Inflammatory macrophage (primary cell): ENCODE measurements at places on chromosomes 5 and 9.

DNA sequence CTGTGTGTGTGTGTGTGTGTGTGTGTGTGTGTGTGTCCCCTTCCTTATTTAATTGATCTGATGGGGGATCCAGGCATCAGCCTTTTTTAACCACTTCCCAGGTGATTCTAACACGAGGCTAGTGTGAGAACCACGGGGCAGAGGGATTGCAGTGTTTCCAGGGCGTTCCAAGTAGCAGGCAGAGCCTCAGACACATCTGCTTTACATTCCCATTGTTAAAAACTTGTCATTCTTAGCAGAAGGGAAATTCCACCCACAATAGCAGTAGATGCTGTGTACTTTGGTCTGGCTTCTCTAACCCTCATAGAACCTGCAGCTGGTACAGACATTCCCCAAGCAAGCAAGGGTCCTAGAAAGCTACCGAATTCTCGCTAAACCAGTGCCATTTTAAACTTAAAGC lies 81.9 kb upstream of the SLC30A5 start:
- DNase-seq = no peak

DNA sequence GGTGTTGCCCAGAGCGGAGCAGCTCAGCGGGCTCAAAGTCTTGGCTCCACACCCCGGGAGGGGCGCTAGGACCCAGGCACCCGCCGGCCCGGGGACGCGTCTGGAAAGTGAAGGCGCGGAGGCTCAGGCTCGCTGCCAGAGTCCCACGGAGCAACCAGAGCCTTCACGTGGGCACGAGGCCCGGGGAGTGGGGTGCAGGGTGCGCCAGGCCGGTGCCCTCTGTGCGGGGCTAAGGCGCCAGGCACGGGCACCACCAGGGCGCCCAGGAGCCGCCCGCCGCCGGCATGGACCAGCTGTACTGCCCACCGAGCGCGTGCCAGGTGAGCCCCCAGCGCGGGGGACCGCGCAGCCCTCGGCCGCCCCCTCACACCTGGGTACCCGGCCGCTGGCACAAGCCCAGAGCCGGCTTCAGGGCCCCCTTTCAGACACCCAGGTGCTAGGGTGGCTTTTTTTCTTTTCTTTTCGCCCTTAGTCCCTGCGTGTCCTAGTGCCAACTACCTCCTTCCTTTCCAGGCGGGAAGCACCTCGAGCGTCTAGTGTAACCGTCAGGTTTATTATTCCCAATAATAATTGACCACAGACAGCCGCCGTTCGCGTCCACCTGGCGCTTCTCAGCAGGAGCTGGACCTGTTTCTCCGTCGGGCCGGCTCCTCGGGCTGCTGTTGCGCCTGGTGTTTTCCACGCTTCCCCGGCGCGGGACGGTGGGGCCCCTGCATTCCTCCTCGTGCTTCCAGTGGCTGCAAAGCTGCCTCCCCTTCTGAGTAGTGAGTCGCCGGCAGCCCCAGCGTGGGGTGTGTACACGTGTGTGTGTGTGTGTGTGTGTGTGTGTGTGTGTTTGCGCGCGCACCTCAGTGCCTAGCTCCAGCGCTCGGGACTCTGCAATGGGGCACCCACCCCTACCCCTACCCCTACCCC lies 30.1 kb upstream of the PDE8B start:
- no peak for DNase-seq

DNA sequence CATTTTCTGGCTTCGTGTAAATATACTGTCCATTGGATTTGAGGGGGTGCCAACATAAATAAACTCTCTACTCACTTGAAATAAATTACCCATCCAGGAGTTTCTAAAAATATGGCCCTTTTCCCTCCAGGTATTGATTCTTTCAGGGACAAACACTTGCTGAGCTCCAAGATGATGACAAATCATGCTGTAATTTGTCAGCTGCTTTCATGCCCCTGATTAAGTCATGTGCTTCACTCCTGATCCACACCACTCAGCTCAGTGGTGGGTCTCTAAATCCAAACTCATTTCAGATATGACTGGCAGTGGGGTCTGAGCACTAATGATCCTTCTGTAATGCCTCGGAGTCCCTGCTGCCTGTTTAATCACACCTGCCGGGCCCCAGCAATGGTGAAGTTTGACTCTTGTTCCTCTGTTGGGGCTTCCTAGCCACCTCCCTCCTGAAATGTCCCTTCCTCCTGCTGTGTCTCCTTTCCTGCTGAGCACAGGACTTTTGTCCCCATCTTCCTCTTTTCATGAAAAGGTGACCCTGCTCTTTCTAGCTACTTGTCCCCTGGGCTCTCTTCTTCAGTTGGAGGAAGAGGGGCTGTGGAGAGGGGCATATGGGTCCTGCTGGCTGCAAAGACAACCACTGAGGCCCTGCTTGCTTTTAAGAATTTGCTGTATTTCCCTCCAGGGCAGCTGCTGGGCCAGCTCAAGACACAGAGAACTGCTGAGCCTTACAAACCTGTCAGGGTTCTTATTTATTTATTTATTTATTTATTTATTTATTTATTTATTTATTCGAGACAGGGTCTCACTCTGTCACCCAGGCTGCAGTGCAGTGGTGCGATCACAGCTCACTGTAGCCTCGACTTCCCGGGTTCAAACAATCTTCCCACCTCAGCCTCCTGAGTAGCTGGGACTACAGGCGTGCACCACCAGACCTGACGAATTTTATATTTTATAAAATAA lies 200.0 kb downstream of the ATP10B start:
- no peak for DNase-seq

DNA sequence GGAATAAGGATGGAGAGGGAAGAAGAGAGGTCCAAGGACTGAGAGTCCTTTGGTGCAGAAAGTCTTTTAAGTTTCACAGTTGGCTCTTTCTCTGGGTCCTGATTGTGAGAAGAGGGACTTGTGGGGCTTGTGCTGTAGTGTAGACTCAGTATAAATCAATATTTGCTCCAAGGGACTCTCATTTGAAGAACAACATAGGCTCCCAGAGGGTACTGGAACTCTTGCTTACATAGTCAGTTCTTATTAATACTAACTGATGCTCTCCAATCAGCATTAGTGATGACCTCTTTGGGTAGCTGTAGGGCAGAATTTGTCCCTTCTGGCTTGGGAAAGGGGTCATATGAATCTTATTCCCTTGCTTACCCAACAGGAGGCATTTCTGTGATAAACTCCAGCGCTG lies 62.5 kb upstream of the CXCL14 start:
- DNase-seq = no peak

GRCh38 chr5:160477266-160477970 lies 55.8 kb downstream of the PTTG1 start:
- DNase-seq = no peak

DNA sequence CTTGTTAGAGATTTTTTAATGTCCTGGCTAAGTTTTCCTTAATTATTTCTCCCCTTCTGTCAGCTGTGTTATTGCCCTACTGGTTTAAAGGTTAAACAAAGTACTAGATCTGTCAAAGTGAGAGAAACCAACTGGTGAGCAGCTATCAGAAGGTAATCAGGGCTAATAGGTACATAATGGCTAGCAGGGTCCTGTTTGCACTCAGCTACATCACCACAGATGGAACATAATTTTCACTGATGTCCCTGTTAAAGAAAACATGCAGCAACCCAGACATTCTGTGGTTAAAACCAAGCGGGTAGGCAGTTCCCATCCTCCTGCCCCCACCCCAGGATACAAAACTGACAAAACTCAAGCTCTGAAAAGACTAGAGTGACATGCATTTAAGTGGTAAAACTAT lies 473.9 kb downstream of the NR2F1-AS1 start:
- no peak for DNase-seq

- DNase-seq = no peak
Observed at GRCh38 chr5:157444224-157444623, 15.8 kb upstream of the NIPAL4 start.

DNA sequence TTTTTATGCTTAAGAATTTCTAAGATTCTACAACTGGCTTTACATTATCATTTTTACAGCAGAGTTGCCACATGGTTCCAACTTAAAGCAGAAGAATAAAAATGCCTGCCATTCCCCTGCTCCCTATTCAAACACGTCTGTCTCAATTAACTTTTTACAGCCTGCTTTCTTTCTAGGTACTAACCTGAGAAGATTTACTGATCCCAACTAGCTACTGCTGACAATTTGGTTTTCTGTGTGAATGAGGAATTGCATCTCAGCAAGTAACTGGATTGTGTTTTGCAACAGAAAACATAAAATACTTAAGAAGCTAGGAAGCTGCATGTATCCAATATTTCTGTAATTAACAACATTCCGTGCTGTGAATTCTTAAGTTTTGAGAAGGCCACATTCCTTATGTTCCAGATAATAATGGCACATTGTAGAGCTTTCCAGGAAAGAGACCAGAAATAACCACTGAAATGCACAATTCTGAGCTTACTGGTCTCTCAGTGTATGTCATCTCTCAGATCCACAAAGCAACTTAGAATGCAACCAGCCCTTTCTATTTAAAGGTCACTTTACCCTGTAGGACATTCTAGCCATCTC lies 306.8 kb upstream of the NMUR2 start:
- DNase-seq = no peak

DNA sequence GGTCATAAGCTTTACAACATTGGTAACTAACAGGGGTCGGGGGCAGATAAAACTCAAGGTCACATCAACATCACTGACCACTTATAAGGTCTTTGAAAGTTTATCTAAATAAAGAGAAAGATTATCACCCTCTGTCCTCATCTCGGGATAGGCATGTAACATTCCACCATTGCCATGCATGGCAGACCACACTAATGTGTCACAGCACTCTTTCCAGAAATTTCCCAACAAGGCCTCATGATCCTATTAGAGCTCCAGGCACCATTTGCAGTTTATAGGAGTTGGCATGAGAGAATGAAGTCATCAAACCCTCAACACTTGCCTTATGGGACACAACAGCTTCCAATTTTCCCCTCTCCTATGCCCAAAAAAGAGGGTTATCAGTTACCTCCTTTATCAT lies 31.9 kb upstream of the ZNF622 start:
- DNase-seq = no peak

GRCh38 chr9:137943655-137944054 lies 66.1 kb downstream of the CACNA1B start:
- DNase-seq = no peak

- peak; percentile 60 for DNase-seq
Observed at GRCh38 chr9:75001719-75002421, 26.2 kb downstream of the CARNMT1 start.

GRCh38 chr5:160773646-160774410 lies 78.2 kb downstream of the ATP10B start:
- no peak for DNase-seq

- DNase-seq = peak; percentile 5
Observed at GRCh38 chr9:114386361-114386885, 1.4 kb downstream of the AKNA start.

- peak; percentile 29 for DNase-seq
Observed at GRCh38 chr5:120320626-120321025, 143.5 kb upstream of the PRR16 start.

DNA sequence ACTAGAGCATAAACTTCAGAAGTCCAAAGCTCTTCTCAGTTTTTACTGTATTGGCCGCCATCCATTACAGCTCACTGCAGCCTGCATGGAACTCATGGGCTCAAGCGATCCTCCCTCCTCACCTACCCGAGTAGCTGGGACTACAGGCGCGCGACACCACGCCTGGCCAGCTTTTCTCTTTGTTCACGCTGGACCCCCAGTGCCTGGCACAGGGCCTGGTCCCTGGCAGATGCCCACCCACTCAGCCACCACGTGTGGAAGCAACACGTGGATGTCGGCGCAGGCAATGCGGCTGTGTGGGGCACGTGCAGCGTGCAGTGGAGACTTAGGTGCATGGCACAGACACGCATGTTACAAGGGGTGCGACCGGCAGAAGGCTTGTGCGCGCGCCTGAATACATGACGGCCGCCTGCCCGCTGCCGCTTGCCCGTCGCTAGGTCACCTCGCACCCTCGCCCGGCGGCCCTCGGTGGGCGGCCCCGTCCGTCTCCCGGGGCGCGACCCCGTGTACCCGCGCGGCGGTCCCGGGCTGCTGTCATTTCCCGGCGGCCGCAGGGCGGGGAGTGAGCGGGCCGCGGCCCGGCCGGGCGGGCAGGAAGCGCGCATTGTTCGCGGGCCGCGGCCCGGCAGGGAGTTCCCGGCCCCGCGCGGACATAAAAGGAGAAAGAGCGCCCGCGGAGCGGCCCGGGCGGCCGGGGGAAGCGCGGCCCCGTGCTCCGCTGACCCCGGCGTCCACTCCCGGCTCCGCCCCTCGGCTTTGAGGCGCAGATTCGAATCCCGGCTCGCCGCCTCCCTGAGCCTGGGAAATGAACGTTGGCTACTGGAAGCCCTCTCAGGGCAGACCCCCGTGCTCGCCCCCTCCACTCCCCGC lies 24.1 kb upstream of the PTGS1 start:
- peak; percentile 52 for DNase-seq

GRCh38 chr5:59042201-59043055 lies 459.6 kb downstream of the RAB3C start:
- no peak for DNase-seq

DNA sequence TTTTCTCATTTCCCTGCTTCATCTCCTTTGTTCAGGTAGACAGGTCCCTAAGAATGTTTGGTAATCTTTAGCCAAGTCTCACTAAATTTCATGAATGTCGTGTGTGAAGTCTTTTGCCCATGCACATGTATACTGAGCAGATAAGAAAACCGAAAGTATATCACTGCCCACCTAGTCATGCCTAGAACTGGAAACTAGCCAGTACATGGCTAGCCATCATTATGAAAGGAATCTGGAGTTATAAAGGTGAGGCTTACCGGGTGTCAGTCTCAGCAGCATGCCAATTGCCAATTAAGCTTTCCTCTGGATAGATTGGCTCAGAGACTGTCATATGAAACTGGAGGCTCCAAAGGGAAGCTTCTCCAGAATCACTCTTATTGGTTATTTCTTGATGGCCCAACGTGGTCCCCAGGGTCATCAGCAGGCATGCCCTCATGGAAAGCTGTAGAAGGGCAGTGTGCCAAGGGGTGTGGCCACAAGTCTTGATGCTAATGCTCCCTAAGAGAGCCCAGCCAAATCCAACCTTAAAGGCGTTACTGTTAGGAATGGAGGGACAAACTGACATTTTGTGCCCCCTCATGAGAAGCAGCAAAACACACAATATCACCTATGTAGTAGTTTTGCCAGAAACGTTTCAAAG lies 307.3 kb upstream of the PIK3R1 start:
- no peak for DNase-seq

GRCh38 chr5:170542691-170543293 lies 39.0 kb downstream of the KCNIP1 start:
- DNase-seq = no peak

- DNase-seq = peak; percentile 18
Observed at GRCh38 chr9:72509635-72510034, 11.8 kb upstream of the TMC1 start.

GRCh38 chr5:146111409-146111808 lies 6.0 kb upstream of the PLAC8L1 start:
- no peak for DNase-seq

- no peak for DNase-seq
Observed at GRCh38 chr5:32014096-32014745, 159.9 kb downstream of the GOLPH3 start.

DNA sequence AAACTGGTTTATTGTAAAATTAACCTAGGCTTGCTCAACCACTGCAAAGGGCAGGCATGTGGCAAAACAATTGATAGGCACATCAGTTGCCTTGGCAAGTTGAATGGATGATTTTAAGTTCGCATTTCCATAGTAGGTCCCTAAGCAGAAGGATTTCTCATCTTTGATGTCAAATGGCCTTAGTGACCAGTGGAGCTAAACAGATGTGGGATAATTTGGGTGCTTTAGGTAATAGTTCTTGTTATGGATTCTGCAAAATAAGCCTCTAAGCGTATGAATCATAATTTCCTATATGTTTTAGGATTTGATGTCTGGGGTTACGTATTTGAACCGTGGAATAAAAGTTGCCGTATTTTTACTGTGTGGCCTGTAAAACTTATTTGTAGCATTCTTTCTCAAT lies 182.4 kb downstream of the CD180 start:
- DNase-seq = no peak

- no peak for DNase-seq
Observed at GRCh38 chr9:673966-674526, 167.5 kb upstream of the DMRT1 start.

GRCh38 chr9:132946211-132946610 lies 1.8 kb upstream of the TSC1 start:
- DNase-seq = no peak
